SK-N-DZ (cell line): ENCODE measurements at places on chromosomes 11 and 22.

DNA sequence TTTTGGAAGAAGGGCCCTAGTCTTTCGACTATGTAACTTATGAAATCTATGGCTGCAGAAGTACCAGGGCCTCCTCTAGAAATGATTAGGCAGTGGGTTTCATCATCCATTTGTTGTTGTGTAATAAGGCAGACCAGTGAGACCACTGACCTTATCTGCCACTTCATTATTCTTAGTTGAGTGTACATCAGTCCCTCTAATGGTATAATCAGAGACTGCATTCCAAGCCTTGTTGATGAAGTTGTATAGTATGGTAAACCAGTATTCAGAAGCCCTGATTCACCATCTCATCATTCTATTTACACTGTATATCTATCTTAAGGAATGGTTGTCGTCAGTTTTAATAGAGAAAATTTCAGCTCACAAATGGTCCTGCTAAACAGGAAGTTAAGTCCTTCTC lies 32.2 kb upstream of the GRIA4 start:
- peak; percentile 16 for DNase-seq

DNA sequence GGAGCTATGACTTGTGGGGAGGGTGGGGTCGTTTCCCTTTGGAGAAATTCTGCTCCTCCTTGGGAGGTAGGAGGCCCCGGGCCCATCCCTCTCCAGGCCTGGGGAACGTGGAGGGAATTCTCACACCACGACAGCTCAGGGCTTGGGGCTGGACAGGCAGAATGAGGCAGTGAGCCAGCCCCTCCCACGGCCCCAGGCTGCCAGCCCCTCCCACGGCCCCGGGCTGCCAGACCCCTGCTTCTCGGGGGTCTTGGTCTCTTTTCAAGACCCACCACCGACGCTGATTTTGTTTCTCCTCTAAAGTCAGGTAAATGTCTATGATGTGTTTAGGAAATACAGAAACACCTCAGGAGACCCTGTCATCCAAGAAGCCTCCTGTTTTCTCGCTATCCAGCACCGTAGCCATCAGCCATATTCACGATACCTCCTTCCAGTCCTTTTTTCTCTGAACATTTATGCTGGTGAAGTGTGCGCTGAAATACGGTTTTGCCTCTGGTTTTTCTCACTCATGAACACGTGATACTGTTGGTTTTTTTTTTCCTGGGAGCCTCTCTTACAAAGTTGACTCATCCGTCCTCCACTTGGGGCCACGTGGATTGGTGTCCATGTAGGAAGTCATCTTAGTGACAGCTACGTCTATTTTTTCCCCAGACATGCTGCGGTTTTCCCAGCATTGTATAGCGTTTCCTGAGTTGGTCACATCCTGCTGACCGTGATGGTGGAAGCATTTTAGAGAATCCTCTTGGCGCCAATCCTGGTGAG lies 1219.6 kb downstream of the BRD1 start:
- no peak for DNase-seq

- no peak for DNase-seq
Measured at GRCh38 chr22:37112084-37112728, 2.7 kb upstream of the TMPRSS6 start.

GRCh38 chr11:35980686-35981390 lies 37.0 kb downstream of the LDLRAD3 start:
- DNase-seq: no peak

DNA sequence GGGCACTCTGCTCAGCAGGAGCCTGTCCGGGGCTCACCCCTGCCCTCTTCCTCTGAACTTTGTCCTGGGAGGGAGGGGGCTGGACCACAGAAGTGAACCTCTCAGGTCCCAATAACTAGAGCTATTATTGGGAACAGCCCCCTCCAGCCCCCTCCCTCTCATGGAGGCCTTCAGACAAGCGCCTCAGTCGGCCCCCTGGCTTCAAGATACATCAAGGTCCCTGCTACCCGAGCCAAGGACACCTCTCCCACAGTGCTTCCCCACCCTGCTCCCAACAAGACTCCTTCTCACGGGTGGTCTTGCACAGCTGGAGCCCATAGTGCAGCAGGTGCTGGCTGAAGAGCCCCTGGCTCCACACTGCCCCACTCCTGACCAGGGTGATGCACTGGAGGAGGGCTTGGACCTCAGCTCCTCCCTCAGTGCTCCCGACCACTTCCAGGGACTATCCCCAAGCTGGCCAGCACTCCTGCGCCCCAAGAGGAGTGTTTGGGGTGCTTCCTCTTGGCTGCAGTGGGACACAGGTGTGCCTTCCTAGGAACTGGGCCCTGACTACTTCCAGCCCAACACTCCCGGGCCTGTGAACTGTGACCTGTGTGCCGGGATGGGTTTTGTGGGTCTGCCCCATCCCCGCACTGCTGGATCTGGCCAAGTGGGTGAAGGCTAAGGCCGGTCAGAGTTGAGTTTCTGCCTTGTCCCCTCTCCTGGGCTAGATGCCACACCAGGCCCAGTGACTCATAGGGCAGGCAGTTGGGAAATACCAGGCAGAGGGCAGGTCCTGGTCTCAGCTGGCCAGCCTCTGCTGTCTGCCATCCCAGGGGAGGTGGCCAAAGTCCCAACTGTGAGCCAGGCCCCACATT lies 2.2 kb downstream of the PNPLA2 start:
- no peak for DNase-seq

DNA sequence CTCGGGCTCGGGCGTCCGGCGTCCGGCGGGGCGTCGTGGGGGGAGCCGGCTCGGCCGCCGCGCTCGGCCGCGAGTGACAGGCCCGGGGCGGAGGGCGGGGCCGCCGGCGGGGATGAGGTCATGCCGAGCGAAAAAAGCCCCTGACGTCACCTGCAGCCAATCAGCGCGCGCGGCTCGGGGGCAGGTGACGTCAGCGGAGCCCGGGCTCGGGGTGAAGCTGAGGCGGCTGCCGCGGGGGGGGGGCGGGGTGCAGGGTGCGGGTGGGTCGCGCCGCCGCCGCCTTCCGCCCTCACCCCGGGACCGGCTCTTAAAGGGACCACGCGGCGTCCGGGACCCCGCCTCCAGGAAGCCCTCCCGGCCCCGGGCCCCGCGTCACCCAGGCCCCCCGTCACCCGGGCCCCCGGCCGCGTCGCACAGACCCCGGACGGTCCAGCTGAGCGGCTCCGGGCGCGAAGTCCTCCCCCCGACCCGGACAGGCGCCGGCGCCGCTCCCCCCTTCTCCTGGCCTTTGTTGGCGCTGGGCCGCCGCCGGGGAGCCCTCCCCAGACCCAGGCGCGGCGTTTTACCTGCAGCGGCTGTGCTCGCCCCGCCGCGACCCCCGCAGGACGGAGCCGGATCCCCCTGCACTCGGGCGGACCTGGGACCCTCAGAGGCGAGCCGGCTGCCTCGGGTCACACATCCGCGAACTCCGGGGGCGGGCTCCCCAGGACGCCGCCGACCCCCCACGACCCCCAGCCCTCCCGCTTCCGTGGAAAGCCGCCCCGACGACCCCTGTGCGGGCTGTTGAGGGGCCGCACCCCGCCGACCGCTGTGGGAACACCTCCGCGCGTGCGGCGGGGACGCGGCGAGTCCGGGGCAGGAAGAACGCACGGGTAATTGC lies at the start of gene DUSP8:
DUSP8 (minus strand) TSS at position 75 of the 880 bp plus-strand sequence. CDS start 6,445 bp downstream, outside the sequence.
- peak; percentile 76 for DNase-seq
